Tibial artery (tissue), 4 donors: ENCODE measurements at places on chromosomes 5 and 9.

DNA sequence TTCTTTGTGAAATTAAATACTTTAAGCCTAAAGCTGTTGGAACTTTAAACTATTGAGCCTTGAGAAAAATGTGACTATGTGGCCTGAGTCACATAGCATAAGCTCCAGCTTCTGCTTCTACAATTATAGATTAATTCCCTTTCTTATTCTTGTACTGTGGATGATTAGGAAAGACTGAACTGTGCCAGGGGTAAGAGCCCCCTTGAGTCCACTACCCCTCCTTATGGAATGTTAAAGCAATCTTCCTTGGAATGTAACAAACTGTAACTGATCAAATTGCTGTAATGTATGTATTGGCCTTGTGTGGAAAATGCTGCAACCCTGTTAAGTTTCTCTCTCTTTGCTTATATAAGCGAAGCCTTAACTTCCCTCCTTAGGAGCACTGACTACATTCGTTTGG is 273.2 kb downstream of the FAM170A start:
- no peak for DNase-seq

- DNase-seq, result no peak
Measured at GRCh38 chr5:103849934-103850333, 287.3 kb upstream of the NUDT12 start.

DNA sequence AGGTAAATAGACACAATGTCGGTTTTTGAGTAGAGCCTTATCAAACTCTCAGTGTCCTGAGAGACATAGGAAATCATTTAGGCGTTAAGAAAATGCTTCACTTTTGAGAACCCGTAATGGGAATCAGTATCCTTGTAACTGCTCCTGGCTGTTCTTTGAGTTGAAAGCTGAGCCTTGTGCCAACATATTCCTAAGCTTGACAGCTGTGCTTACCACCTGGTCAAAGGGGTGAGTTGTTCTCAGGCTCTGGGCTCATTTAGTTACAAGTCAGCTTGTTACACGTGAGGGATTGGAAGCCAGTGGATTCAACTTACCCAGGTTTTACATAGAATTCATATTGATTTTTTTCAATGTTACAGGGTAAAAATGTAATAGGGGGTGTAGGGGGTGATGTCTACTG is 145.9 kb downstream of the GABRB2 start:
- no peak for DNase-seq

DNA sequence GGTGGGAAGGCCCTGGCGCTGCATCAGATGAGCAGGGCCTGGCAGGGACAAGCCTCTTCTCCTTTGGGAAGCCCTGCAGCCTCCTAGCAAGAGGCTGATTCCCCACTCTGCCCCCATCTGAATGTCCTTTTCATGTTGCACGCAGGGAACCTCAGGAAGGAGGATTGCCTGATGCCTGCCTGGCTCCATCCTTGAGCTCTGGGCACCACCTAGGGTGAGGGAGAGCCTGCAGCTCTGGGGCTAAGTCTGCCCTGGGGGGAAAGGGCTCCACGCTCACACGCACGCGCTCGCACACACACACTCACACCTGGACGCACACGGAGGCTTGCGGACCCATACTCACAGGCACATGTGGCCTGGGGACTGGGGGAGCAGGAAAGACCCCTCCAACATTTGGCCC is 86.6 kb downstream of the LMX1B start:
- DNase-seq, result no peak

DNA sequence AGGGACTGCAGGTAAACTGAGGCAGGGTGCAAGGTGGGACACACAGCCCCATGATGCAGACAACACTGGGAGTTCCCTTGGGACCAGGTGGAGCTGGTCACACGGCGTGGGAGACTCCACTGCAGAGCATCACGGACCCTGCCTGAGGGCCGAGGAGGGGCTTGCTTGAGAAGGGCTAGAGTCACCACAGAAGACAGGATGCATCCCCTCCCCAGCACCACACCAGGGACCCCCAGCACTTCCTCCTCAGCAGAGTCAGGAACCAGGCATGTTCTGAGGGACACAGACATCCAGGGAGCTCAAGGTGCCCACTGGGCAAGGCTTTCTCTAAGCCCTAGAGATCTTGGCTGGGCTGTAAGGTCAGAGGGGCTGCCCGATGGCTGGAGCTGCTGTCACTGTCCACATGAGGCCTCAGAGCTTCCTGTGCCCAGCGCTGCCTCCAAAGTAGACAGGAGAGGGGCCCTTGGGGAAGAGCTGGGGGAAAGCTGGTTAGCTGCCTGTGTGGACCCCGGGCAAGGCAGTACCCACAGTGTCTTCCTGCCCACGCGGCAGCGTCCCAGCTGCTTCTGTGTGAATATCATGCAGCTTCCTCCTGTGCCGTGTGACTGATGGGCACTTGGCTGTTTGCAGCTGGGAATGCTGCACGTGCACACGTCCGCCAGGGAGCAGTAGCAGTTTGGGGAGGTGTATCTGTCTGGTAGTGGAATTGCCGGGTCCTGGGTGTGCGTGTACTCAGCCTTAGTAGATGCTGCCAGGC is 176.6 kb downstream of the CACNA1B start:
- no peak for DNase-seq

- DNase-seq, result peak; percentile 27
Measured at GRCh38 chr5:176776141-176776865, 34.1 kb upstream of the UNC5A start.

GRCh38 chr9:105890046-105890822 is 195.9 kb downstream of the TMEM38B start:
- no peak for DNase-seq

DNA sequence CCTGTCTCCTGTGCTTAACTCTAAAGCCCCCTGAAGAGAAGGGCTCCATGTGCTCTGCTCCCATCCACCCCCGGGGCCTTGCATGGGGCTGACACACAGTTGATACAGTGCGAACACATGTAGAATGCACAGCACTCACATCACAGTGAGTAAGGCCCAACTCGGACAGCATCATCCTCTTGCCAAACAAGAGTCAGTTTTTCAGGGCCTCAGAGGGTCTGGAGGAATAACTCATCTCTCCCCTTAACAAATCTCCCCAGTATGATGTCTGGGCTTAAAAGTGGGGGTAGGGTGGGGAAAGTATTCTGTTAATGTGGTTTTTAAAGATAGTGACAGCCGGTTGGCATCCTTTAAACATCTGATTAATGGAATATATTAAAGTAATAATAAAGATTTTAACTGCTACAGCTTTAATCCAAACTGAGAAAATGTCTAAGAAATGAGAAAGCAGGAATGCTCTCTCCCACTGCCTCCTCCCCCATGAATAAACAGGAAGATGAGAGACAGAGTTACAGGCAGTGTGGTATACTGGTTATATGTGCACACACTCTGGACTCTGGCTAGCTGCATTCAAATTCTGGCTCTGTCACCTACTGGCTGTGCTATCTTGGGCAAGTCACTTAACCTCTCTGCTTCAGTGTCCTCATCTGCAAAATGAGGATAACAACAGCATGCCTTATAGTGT is 22.5 kb downstream of the APBA1 start:
- DNase-seq, result no peak

DNA sequence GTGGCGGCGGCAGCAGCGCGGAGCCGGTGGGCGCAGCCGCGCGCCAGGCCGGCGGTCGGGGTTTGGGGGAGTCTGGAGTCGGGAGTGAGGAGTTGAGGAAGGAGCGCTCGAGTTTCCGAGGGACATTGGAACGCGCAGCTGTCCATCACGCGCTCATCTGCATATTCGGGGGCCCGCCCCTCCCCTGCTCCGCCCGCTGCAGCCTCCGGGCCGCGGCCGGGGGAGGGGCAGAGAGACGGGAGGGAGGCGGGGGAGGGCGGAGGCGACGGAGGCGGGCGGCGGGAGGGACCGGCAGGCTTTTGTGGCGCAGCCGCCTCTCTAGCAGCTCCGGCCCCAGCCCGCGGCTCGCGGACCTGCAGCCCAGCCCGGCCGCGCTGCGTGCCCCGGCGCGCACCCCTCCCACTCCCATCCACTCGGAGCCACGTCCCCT is at the start of gene IRX2:
Gene IRX2, minus strand, starts transcription at position 86 of the 430 bp plus-strand sequence. CDS start 264 bp downstream, outside the sequence.
- DNase-seq, result no peak

- peak; percentile 84 for DNase-seq
Measured at GRCh38 chr5:137142764-137143605, 356.1 kb downstream of the SPOCK1 start.

DNA sequence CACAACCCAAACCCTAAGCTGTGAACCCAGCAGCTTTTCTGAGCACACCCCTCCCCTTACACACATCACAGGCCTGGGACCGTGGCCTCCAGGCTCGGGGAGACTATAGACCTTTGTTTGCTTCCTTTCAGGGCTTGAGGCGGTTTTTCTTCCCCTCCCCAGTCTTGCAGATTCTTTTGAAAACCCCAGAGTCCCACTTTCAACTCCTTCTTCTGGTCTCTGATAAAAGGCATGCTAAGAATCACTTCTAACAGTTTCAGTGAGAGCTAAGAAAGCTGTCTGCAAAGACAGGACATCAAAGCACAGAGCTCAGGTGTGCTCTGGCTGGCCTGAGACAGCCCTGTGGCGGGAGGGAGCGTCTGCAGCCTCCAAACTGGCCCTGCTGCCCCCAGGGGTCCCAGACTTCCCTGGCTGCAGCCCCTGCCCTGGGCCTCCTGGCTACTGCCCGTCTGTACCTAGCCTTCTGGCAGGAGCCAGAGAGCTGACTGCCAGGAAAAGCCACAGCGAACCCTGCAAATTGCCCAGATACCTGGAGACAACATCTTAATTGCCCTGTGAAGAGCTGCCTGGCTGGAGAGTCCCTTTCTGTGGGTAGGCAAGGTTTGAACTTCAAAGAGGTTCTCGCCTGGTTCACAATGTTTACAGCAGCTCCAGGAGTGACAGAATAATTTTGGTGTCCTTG is 138.9 kb downstream of the GADD45G start:
- no peak for DNase-seq

DNA sequence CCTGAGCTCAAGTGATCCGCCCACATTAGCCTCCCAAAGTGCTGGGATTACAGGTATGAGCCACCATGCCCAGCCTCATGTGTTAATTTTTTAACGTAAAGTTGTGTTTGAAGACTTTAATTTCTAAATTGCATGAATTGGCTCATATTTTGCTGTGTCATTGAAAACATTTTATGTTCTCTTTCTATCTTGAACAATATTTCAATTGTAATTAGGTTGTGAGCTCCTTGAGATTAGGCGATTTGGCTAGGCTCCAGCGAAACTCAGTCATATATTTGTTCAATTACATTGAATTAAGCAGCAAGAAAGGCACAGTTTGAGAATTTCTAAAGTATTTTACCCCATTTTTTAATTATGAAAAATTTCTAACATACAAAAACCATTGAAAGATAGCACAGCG is 34.0 kb downstream of the GAPVD1 start:
- DNase-seq, result no peak

DNA sequence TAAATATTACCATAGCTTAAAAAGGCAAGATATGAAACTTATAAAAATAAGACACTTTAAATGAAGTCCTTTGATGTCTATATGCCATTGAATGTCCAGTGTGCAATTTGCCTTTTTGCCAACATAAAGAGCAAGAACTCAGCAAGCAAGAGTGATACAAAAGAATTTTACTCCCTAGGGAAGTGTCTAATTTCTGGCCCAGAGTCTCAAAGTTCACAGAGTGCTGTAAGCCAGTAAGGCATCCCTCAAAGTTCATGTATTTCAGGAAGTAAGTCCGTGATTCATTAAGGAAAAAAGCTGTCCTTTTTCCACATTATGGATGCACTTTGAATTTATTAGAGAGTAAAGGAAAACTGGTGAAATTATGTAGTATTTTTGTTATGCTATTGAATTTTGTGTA is 185.2 kb downstream of the CCDC171 start:
- DNase-seq, result no peak

DNA sequence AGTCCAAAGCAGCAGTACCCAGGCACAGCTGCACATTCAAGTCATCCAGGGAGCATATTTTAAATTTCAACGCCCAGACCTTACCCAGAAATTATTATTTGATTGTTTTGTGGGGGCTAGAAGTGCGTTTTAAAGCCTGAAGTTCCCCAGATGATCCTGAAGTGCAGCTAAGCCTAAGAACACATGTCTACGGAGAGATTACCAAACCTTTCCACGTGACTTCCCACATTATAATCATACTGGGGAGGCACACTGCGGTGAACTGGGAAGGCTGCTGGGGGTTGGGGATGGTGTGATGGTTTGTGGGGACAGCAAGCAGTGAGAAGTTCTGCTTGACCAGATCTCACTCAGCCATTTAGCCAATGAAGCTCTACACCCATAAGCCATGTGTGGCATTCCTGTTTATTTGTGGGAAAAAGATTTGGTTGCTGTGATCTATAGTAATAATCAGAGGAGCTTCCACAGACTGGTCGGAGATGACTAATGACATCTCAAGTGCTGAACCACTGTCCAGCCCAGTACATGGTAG is 93.4 kb upstream of the CDH6 start:
- no peak for DNase-seq

DNA sequence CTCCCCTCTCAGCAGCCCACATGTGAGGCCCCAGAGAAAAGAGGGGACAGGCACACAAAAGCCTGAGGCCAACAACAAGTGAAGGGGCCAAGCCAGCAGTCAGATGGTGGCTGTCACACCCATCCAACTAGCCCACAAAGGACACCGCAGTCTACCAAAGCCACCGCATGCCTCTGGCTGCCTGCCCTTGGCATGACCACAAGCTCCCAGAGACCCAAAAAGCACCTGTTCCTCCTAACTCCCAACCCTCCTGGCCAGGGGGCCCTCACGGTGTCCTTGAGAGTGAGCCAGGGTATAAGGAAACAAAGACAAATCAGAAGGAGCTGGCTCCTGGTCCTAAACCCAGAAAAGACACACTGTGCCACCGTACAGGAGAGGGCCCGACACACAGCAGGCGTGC is 77.8 kb upstream of the LRRTM2 start:
- DNase-seq, result peak; percentile 66

DNA sequence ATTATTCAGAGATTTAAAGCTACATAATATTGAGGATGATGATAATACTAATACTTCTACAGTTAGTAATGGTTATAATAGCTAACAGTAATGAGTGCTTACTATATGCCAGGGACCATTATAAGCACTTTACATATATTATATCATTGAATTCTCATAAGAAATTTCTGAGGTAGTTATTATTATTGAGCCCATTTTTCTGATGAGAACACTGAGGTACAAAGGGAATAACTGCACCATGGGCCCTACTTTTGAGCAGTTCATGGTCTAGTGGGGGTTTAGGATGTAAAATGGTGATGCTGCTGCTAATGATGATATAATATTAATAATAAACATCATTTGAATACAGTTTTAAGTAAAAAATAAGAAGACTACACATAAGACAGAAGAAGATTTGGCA is 64.2 kb upstream of the SPDL1 start:
- DNase-seq, result no peak

DNA sequence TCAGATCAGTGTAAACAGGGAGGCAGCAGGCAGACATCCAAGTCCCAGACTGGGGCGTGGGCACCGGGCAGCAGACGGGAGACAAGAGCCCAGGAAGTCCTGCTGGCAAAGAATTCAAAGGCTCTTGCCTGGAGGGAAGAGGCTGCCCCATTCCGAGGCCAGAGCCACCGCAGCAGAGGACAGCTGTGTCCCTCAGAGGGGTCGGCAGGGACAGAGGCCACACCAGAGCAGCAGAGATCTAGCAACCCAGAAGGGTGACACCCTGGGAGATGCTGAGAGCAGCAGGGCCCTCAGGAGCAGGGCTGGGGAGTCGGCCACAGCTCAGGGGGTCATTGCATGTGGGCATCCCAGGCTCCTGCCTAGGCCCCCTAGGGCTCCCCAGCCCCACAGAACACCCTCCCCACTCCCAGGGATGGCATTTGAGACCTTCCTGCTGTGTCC is 29.1 kb downstream of the ADAMTS2 start:
- DNase-seq, result no peak

- no peak for DNase-seq
Measured at GRCh38 chr5:81817980-81818379, 67.1 kb upstream of the SSBP2 start.

GRCh38 chr5:33774341-33774740 is 117.4 kb downstream of the ADAMTS12 start:
- DNase-seq, result no peak

GRCh38 chr9:91177081-91177480 is 184.6 kb downstream of the AUH start:
- no peak for DNase-seq

GRCh38 chr5:67941614-67942401 is 273.7 kb upstream of the PIK3R1 start:
- no peak for DNase-seq
